ENCODE measurements at places on chromosomes 1 and 21.

DNA sequence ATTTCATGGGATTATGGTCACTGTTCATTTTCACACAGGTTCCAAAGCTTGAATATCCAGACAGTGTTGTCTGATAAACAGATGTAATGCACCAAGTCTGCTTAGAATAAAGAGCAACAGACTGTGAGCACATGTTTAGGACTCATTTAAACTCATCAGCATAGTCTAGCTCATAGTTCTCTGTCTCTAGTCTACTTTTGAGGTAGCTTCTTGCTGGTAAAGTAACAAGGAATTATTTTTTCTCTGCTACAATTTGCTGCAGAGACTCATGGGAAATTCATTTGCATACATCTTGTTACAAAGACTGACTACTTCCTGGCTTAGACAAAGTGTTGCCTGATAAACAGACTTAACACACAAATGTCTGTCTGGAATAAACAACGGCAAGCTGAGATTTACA is 187.2 kb downstream of the NFIA start:
- no peak for DNase-seq

GRCh38 chr1:101112051-101112780 is 86.6 kb upstream of the DPH5 start:
- no peak for DNase-seq

- DNase-seq, result peak; percentile 42
Observed at GRCh38 chr1:23478896-23479665, 4.9 kb downstream of the ASAP3 start.

- DNase-seq, result no peak
Observed at GRCh38 chr1:102661481-102661880, 446.8 kb downstream of the COL11A1 start.

DNA sequence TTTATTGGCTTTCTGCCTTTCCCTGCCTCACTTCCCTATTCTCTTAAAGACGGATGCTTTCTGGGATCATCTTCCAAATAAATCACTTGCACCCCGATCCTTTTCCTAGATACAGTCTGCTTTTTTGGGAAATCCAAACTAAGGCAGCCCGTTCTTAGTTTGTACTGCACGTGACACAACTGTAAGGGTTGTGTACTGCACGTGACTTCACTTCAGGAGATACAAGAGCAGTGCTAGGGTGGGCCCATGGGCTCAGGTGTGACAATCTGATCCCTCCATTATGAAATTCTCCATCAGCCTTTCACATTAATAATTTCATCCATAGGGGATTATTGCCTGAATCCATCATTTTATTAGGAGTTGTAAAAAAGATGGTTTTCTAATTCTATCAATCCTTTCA is 33.8 kb upstream of the SPOCD1 start:
- DNase-seq, result no peak

DNA sequence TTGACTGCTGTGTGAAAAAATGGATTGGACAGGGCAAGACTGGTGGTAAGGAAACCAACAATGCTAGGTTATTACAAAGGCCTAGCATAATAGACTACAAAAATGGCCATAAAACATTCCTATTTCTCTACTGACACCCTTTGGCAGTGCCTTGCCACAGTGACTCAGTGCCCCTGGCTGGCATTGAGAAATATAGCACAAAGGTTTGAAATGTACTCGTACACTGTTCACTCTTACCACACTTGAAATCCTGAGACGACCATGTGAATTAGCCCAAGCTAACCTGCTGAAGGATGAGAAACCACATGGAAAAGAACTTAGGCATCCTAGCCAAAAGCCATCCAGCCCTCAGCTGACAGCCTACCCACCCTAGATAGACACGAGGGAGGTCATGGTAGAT is 149.8 kb upstream of the PALMD start:
- DNase-seq, result peak; percentile 52

DNA sequence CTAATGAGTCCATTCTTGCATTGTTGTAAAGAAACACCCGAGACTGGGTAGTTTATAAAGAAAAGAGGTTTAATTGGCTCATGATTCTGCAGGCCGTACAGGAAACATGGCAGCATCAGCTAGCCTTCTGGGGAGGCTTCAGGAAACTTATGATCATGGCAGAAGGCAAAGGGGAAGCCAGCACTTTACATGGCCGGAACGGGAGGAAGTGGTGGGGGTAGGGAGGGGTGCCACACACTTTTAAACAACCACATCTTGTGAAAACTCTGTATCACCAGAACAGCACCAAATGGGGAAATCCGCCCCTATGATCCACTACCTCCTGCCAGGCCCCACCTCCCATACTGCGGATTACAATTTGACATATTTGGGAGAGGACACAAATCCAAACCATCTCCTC is 43.9 kb downstream of the NOS1AP start:
- no peak for DNase-seq

DNA sequence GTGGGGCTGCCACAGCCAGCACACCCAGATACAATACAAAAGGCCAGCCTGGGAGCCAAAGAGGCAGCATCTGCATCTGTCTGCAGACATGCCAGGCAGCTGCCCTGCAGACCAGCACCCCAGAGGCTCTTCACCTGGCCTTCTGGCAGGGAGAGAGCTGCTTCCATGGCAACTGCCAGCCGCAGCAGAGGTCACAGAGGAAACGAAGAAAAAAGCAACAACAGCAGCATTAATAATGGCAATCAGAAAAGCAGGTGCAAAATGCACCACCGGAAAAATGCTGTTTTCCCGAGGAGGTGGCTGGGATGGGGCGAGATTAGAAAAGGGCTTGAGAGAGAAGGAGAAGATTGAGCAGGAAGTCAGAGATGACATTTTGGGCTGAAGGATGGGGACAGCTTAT is 309.5 kb downstream of the PCP4 start:
- no peak for DNase-seq

- DNase-seq, result peak; percentile 86
Observed at GRCh38 chr21:45386728-45387371, 18.1 kb upstream of the COL18A1 start.

DNA sequence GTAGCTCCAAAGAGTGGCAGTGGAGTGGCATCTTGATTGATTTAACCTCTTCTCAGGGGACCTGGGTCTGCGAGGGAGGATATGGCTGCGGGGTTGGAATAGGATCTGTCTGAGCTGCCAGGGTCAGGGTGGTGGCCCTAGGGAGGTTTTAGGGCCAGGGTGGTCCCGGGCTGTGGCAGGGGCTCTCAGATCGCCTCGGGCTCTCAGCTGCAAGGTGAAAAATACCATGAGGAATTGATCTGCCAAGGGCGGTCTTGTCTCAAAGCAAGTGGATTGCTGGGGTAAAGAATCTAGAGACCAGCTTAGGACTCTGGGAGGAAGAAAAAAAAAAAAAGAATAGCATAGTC is 3.7 kb downstream of the SIM2 start:
- DNase-seq, result no peak

- DNase-seq, result no peak
Observed at GRCh38 chr1:184166485-184166884, 115.0 kb downstream of the TSEN15 start.

- no peak for DNase-seq
Observed at GRCh38 chr1:222792744-222793143, 22.1 kb upstream of the DISP1 start.

GRCh38 chr1:3011631-3012455 is 9.4 kb upstream of the ACTRT2 start:
- DNase-seq, result no peak

- DNase-seq, result no peak
Observed at GRCh38 chr1:23385119-23385621, 15.5 kb upstream of the ZNF436 start.

DNA sequence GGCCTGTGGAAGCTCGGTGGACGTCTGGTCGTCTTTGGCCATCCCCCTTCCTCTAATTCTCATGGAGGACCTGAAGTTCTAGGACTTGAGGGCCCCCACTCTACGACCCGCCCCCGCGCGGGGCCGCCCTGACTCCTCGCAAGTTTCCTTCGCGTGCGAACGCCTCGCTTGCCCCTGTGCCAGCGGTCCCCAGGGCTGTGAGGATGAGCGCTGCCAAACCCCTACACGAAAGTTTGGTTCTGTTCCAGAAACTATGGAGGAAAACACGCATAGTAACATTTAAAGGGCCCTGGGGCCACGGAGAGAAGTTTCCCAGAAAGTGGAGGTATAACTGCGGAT is 304 bp upstream of the GNG12 start:
- DNase-seq, result peak; percentile 92

DNA sequence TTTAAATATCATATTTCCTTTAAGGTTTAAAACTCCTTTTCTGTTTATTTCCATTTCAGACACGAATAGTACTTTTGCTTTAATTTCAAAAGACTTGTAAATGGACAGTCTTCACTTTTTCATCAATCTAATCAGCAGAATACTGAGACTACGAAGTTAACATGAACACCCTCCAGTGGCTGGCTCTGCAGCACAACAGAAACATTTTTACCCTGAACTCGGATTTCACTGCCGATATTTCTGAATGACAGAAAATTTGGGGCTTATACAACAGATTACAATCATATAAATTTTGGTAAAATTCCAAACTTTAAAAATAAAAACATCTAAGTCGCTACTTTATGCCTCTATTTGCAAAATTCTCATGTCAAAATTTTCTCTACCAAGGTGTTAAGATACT is 86.2 kb downstream of the AKT3 start:
- no peak for DNase-seq

GRCh38 chr1:224879162-224879803 is 50.2 kb upstream of the DNAH14 start:
- DNase-seq, result no peak

DNA sequence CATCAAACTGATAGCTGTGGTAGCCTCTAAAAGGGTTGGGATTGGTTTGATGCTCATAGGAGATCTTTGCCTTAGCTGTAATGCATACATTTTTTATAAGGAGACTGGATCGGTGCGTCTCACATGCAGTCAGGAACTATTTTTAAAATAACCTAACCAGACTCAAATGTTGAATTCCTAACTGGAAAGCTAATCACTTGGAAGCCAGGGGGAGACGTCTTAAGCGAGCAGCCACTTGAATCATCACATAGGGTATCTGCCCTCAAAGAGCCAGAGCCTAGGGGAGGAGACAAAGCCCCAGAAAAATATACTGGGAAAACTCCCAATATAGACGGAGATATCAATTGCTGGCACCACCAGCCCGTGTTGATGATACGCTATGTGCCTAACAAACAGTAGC is 61.7 kb upstream of the PUM1 start:
- peak; percentile 63 for DNase-seq

GRCh38 chr1:206885341-206886060 is 11.7 kb upstream of the IL24 start:
- DNase-seq, result no peak

- no peak for DNase-seq
Observed at GRCh38 chr1:116833718-116834117, 76.0 kb upstream of the PTGFRN start.

DNA sequence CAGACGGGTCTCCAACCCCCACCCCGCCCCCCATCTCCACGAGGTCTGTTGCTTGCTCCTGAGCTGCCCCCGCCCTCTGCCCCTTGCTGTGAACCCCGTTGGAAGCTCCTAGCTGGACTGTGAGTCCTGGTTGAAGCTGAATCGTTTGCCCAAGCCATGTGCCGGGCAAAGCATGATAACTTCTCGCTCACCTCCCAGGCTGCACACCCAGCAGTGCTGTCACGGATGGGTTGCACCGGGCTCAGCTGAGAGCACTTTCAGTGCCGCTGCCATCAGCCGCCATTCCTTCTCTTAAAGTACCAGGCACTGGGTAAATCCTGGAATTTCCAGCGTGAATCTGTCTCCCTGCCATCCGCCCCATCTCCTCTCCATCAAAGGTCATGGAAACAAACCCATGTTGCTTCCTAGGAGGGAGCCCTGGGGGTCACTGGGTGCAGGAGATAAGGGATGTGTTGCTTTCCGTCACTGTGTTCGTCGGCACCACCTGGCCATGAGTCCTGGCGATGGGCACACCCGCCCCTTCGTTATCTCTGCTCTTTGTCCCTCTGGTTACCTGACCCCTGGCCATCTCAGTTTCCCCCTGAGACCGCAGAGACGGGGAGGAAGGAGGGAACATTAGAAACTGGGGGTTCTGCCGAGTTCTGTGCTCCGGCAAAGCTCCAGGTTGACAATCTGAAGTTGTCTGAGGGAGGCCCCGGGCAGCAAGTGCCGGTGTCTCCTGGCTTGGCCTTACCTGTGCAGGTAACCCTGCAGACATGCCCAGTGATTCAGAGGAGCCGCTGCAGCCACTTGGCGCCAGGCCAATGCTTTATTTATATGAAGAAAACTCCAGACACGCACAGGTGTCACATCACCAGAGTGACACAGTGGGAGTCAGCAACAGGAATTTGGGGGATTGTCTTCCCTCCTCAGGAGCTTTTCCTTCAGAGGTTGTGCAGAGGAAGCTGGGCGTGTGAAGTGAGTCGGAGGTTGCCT is 2.7 kb downstream of the PDE9A start:
- DNase-seq, result no peak

DNA sequence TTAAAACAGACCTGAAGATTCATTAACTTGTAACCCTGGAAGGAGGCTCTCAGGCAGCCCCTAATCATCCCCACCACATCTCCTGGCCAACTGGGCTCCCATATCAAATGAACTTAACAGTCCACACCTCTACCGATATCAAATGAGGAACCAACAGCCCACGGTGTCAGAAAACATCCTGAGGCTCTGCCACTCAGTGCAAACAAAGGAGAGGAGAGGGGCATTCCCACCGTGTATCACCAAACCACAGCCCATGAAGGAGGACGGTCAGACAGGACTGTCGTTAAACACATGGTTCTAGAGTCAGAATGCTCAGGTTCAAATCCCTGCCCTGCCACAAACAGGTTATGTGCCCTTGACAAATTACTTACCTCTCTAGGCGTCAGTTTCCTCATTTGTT is 52.5 kb downstream of the ERI3 start:
- no peak for DNase-seq

DNA sequence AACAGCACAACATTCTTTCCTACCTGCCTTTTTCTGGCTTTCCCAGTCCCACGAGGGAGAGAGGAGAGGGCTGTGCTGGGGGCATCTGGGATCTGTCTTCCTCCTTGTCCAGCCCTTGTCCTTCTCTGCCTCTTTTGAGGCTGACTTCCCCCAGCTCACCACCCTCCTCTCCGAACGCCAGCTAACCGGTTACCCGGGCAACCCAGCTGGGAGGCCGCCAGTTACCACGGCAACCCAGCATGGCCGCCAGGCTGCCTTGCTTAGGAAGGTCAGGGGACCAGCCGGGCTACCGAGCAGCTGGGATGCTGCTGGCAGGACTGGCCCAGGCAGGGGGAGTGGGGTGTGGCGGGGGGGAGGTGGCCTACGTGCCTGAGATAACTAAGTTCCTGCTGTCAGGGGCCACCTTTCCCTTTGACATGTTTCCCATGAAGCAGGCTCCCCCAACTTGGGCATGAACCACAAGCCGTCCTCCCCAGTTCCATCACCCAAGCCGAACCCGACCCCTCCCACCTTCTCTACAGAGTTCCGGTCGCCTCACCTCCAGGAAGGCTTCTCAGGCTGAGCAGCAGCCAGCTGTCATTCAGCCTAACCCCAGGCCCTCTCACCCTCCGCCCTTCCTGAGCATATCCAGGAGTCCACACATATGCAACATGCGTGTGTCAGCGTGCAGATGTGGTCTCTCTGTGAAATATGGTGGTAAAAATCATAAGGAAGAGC is 8.7 kb downstream of the PLEKHA6 start:
- DNase-seq, result no peak

DNA sequence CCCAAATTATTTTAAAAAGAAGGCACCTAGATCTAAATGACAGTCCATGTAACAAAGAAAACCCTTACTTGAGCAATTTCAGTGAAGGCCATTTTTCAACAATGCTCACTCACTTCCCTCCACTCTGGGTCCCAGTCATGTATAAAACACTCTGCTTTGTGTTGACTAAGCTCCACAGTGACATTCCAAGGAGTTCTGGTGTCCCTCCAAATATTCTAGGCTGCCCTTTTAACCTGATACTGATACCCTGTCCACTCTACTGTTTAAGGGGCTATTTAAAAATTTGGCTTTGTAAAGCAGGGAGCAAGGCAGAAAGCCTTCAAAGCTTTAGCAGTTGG is 73.6 kb downstream of the GNG12 start:
- DNase-seq, result no peak
